ENCODE measurements at places on chromosomes 3 and 15. TPM values are rescaled to one million over a fixed set of nuclear protein-coding genes. Genes with fewer than 3 reads are reported as not detected.

The TGFBR2 gene
- 58.9 TPM for total RNA-seq

The POLG gene
- 103 TPM for total RNA-seq

The CACNA2D3 gene
- not detected for total RNA-seq

The CCR3 gene
- total RNA-seq: not detected

The TFDP2 gene
- total RNA-seq: 25.0 TPM

The ALS2CL gene
- 0.69 TPM for total RNA-seq

The PIGZ gene
- total RNA-seq: 0.51 TPM

The AADAC gene
- not detected for total RNA-seq

All from activated CD8-positive, alpha-beta memory T cell treated with anti-CD3 and anti-CD28 coated beads for 36 hours (primary cell).